Psoas muscle (tissue), 8 donors: ENCODE measurements at places on chromosomes 1 and 21. TPM values are rescaled to one million over a fixed set of nuclear protein-coding genes. Genes with fewer than 3 reads are reported as not detected.

TTC4 gene
- 39.3 TPM for total RNA-seq

- peaks cover 3% of the 10 kb centered on the region for H3K4me1 ChIP-seq
- no peaks in the 10 kb centered on the region for H3K36me3 ChIP-seq
- no peaks in the 10 kb centered on the region for H3K27me3 ChIP-seq
- H3K27ac ChIP-seq, result no peak overlapping the region
- DNase-seq, result no peak
Measured at GRCh38 chr1:91406773-91407389, 2.2 kb upstream of the HFM1 start.

GRCh38 chr1:111959436-111959835 lies 30.0 kb downstream of the KCND3 start:
- no peak overlapping the region for H3K27ac ChIP-seq
- no peaks in the 10 kb centered on the region for H3K27me3 ChIP-seq
- H3K4me3 ChIP-seq, result no peak overlapping the region
- peaks cover 31% of the 10 kb centered on the region for H3K4me1 ChIP-seq
- no peaks in the 10 kb centered on the region for H3K36me3 ChIP-seq
- no peak for DNase-seq

GRCh38 chr1:12159816-12160215 lies 7.0 kb upstream of the TNFRSF1B start:
- DNase-seq, result no peak
- H3K4me1 ChIP-seq, result peaks cover 18% of the 10 kb centered on the region
- H3K27me3 ChIP-seq, result no peaks in the 10 kb centered on the region
- no peaks in the 10 kb centered on the region for H3K36me3 ChIP-seq

DNA sequence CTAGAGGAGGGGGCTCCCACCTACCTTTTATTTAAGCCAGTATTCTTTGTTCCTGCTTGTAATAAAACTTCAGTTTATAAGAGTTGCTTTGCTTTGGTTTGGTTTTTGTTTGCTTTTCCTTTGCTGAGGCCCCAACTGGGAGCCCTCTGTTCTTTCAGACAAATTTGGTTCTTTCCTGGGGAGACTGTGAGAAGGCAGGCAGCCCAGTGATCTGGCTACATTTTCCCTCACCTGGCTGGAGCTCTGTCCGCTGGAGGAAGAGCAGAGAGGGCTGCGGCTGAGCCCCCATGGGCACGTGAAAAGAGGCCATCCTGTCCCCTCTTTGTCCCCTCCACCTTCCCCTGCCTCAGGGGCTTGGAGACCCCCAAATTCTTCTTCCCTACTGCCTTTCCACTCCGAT lies 7.3 kb upstream of the SFN start:
- peaks cover 5% of the 10 kb centered on the region for H3K36me3 ChIP-seq
- DNase-seq, result no peak
- no peak overlapping the region for H3K27ac ChIP-seq
- peaks cover 4% of the 10 kb centered on the region for H3K4me1 ChIP-seq
- H3K27me3 ChIP-seq, result no peaks in the 10 kb centered on the region

DNA sequence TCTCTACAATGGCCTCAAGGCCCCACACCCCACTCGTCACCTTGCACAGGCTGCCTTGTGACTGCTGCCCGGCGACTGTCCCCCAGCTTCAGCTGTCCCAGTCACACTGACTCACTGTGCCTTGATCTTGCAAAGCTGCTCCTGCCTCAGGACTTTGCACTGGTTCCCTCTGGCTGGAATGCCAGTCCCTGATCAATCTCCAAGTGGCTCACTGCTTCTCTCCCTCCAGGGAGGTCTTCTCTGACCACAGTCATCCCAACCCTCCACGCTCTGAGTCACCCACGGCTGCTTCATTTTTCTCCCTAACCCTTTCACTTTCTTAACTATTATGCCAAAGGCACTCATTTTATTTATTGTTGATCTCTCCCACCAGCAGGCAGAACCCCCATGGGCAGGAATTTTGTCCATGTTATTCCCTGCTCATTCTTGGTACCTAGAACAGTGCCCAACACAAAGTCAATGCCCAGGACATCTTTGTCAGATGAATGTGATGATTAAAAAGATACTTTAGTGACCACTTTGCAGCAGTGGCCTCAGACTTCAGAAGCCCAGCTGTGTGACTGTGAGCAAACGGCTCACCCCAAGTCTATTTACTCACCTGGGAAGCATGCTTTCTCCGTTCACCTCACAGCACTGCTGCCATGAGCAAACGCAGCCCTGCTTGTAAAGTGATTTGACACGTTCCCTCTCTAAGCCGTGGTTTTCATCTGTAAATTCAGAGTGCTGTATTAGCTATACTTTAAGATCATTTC lies 53.4 kb downstream of the ZBTB18 start:
- DNase-seq, result no peak
- H3K27ac ChIP-seq, result no peak overlapping the region
- H3K36me3 ChIP-seq, result no peaks in the 10 kb centered on the region
- H3K4me1 ChIP-seq, result no peaks in the 10 kb centered on the region

DNA sequence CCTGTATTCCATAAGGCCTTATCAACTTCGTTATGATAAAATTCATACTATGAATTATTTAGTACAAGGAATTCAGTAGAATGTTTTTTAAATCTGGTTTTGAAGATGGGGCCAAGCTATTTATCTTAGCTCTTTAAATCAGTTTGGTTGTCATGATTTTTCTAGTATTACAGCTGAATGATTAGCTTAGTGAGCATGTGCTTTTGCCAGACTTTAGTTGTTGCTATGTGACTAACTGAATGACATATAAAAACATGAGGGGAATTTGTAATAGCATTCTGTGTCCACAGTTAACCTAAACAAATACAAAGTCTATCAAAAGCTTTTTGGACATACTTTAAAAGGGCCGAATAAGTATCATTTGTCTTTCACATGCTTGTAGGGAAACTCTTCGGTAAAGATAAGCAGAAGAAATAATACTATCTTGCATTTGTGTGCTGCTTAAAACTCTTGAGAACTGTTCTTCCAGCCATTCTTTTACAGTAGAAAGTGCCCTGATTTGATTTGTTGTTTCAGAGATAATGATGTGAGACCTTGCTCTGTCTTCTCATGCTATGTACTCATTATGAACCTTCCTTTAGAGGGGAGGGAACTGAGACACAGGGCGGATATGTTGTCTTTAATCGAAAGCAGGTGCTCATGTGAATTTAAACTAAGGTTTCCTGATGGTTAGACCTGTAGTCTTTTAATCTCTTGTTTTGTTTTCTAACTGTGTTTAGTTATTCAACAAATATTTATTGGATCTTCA lies 18.8 kb downstream of the NEK7 start:
- H3K27me3 ChIP-seq, result no peaks in the 10 kb centered on the region
- H3K4me3 ChIP-seq, result no peak overlapping the region
- no peaks in the 10 kb centered on the region for H3K36me3 ChIP-seq
- DNase-seq, result no peak
- H3K27ac ChIP-seq, result no peak overlapping the region

BMP8A gene
- total RNA-seq, result not detected

GPR89B gene
- total RNA-seq, result 4.6 TPM

DNA sequence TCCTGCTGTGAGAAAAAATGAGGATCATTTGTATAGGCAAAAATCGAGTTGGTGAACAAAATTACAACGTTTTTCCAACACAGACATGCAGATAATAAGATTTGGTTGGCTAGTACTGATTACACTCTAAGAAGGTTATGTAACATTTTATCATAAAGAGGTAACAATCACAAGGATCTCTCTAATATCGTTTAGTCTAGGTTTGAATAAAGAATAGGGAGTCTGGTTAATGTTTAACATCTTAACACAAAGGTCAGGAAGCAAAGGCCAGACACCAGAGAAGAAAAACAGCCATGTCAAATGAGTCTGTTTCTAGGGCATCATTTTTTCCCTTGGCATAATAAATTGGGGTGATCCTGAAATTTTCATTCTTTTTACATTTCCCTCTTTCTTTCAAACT lies 207.4 kb upstream of the CHRM3 start:
- H3K4me1 ChIP-seq, result no peaks in the 10 kb centered on the region
- no peak overlapping the region for H3K4me3 ChIP-seq
- H3K36me3 ChIP-seq, result no peaks in the 10 kb centered on the region
- DNase-seq, result no peak

CD84 gene
- 1.6 TPM for total RNA-seq

DNA sequence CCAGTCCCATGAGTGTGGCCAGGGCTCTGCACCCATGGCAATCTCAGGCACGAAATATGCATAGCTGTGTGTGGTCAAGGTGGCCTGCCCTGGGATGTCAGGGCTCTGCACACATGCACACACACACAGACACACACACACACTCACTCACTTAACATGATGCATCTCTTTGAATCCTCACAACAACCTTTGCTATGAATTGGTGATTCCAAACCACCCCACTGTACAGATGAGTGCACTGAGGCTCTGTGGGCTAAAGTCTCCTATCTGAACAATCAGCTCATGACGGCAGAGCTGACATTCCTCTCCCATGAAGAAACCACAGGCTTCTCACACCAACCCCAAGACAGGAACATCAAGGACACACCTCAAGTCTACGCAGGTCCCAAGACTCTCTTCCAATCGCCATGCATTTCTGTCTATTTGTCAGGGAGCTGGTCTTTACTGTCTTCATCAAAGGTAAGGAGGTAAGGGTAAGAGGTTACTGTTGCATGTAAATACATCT lies 131.6 kb downstream of the ETS2 start:
- no peak overlapping the region for H3K27ac ChIP-seq
- H3K4me1 ChIP-seq, result no peaks in the 10 kb centered on the region
- H3K36me3 ChIP-seq, result no peaks in the 10 kb centered on the region
- no peak for DNase-seq
- no peaks in the 10 kb centered on the region for H3K27me3 ChIP-seq

GRCh38 chr1:940107-941014 lies 16.6 kb downstream of the SAMD11 start:
- H3K36me3 ChIP-seq, result peaks cover 10% of the 10 kb centered on the region
- peak overlapping the region; percentile 62 for H3K4me3 ChIP-seq
- no peak overlapping the region for H3K27ac ChIP-seq

GRCh38 chr1:203025686-203026030 lies 633 bp upstream of the PPFIA4 start:
- H3K27ac ChIP-seq, result peak overlapping the region; percentile 90
- H3K4me3 ChIP-seq, result peak overlapping the region; percentile 88
- no peak for DNase-seq
- peaks cover 30% of the 10 kb centered on the region for H3K4me1 ChIP-seq
- H3K36me3 ChIP-seq, result peaks cover 42% of the 10 kb centered on the region

DNA sequence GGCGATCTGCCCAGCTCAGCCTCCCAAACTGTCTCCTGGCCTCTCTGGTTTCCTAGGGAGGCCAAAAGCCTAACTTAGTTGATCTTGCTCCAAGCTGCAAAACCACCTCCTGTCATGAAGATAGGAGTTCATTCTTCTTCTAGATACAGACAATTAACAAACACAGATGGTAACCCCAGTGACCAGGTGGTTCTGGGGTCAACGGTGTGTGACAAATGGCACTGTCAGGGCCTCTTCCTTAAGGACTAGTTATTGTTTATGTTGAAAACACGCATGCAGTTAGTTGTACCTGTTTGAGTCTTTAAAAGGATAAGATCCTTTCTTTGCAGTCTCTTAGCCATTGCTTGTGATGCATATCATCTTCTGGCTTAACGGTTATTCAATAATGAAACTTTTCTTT lies 4.6 kb upstream of the UMODL1 start:
- no peak overlapping the region for H3K27ac ChIP-seq
- no peaks in the 10 kb centered on the region for H3K36me3 ChIP-seq
- H3K27me3 ChIP-seq, result peaks cover 11% of the 10 kb centered on the region
- no peak for DNase-seq
- H3K4me1 ChIP-seq, result no peaks in the 10 kb centered on the region
- H3K4me3 ChIP-seq, result no peak overlapping the region

S100A7A gene
- total RNA-seq, result not detected

DNA sequence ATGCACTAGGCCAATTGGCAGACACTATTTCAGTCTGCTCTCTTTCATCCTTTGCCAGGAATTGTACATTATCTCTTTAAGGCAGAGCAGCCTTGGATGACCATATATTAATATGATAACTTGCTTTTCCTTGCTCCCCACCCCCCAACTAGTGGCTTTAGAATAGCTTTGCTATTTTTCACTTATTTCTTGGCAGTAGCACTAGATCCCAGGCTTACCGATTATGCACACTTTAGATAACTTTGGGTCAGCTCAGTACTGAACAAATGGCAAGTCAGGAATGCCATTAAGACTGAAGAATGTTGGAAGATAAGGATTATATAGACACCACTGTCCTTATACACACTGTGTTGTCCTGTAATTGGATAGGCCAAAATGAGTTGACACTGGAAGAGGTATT lies 146.4 kb downstream of the FGGY start:
- no peaks in the 10 kb centered on the region for H3K36me3 ChIP-seq
- H3K27me3 ChIP-seq, result no peaks in the 10 kb centered on the region
- H3K4me3 ChIP-seq, result no peak overlapping the region
- peak overlapping the region; percentile 33 for H3K27ac ChIP-seq
- DNase-seq, result no peak

DNA sequence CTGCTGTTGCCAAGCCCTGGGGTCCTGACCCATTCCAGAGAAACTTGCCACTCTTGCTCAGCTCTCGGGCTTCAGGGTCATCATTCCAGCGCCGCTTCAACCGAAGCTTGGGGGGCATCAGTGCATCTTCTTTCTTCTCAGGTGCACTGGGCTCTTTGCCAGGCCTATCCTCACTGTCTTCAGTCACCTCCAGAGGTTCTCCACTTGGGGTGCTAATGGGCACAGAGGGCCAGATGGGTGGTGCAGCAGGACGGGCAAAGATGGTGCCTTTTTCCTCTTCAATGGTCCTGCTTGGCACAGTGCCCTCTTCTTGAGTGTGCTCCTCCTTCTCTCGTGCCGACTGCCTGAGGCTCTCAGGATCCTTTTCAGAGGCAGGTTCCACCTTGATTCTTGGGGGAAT lies 13.3 kb downstream of the ETV3 start:
- no peaks in the 10 kb centered on the region for H3K4me1 ChIP-seq
- no peak overlapping the region for H3K4me3 ChIP-seq
- H3K27me3 ChIP-seq, result no peaks in the 10 kb centered on the region
- peaks cover 75% of the 10 kb centered on the region for H3K36me3 ChIP-seq

DNA sequence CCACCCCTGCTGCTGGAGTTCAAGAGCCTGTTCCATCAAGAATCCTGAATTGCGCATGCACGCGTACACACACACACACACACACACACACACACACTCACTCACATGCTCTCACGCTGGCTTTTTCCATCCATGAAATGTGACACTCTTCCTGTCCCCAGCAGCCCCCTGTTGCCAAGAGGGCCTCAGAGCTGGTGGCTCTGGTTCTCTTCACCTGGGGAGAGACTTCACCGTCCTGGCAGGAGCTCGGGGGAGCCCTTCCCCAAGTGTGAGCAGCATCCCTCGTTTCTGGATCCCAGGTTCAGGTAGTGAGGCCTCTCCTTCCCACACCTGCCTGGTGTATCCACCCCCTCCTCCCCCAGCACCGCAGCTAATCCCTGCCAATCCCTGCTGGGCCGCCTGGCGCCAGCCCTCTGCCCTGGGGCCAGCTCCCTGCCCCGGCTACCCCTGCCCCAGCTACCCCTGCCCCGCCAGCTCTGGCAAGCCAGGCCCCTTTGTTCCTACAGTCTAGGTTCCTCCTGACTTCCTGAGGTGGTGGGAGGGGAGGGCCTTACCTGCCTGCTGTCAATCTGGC lies 9.9 kb downstream of the PLOD1 start:
- no peaks in the 10 kb centered on the region for H3K27me3 ChIP-seq
- H3K4me3 ChIP-seq, result no peak overlapping the region
- peak overlapping the region; percentile 69 for H3K27ac ChIP-seq
- H3K36me3 ChIP-seq, result peaks cover 5% of the 10 kb centered on the region
- peaks cover 39% of the 10 kb centered on the region for H3K4me1 ChIP-seq
